ENCODE measurements at places on chromosomes 2 and 18.

GRCh38 chr2:41152318-41152717 lies 700.4 kb upstream of the SLC8A1 start:
- DNase-seq = no peak

DNA sequence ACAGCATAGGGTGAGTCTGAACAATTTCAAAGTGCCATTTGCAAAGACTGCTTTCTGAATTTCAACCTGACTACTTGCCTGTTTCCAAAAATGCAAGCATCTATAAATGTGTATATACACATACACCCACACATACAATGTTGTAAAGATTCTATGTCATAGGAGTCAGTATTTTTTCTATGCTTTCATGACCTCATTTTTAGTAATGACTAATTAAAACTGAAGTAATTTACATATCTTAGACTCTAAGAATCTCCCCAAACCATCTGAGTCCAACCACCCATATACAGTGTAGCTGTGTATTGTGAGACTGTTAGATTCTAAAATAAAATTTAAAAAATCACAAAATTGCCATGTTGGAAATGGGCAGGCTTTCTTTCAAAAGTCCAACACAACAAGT lies 162.0 kb upstream of the STK17B start:
- DNase-seq = no peak

DNA sequence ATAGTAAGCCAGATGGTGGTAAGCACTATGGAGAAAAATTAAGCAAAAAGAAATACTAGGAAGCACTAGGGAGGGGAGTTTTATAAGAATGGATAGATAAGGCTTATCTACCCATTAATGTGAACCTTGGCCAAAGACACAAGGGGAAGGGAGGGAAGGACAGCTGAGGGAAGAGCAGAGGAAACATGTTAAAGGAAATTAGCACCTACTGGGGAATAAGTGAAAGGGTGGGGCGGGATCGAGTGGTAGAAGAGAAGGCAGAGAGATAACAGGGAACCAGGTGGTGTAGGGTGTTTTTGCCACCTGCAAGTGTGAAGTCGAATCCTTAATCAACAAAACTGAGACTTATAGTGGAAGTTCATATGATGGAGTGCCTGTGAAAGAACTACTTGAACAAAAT lies 1.7 kb downstream of the UNC80 start:
- no peak for DNase-seq

DNA sequence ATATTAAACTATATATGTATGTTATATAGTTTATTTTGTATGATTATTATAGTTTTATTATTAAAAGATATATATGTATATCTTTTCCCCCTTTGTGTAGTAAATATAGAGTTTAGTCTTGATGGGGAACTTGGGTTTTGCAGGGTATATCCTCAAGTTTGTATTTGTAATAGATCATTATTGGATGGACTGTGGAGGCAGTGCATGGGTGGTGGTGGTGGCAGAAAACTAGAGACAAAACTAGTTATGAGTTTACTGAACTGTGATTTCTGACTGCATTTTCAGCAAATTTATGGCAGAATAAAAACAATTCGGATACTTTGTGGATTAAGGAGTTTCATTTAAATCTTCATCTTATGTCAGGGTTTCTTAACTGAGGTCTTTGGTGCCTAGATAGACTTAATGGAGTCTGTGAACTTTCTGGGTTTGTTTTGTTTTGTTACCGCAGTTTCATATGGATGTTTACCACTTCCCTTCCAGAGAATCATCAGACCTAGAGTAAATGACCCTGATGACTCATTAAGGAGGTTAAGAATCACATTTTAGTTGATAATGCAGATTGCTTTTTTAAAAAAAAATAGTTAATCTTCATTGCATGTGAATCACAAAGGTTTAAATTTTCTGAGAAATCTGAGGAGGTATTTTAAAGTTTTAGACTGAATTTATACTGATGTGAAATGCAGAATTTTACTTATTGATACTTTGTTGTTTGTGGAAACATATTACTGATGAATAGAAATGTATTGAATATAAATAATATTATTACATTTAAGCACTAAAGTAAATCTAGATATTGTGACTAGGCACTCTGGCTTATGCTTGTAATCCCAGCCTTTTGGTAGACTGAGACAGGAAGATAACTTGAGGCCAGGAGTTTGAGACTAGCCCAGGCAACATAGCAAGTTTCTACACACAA lies 14.5 kb downstream of the EPC2 start:
- DNase-seq = no peak

- DNase-seq = no peak
These were observed 46.3 kb upstream of the STAT4 start for GRCh38 chr2:191197096-191197495.

DNA sequence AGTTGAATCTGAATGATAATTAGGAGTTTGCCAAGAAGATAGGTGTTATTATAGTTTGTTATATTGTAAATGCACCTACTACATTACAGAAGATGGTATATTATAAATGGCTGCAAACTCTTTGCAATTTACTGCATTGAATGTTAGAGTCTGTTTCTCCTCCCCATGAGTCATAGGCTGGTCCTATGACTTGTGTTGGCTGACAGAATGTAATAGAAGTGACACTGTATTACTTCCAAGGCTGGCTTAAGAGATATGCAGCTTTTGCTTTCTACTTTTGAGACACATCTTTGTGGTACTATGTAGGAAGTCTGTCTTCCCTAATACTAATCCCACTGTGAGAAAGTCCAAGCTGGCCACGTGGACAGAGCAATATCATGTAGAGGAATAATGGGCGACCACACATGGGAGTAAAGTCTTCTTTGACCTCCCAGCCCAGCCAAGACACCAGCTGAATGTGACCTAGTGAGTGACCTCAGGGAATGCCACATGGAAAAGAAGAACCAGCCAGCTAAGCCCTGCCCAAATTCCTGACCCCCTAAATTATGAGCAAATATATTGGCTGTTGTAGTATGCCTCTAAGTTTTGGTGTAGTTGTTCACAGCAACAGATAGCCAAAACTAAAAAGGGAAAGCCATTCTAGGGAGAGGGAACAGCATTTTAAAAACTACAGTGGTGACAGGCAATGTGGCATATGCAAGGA lies 6.8 kb upstream of the DDX1 start:
- DNase-seq = no peak
